ENCODE measurements at places on chromosomes 5 and 9.

- DNase-seq, result no peak
These were observed 127.1 kb downstream of the TMC1 start for GRCh38 chr9:72648324-72649126.

DNA sequence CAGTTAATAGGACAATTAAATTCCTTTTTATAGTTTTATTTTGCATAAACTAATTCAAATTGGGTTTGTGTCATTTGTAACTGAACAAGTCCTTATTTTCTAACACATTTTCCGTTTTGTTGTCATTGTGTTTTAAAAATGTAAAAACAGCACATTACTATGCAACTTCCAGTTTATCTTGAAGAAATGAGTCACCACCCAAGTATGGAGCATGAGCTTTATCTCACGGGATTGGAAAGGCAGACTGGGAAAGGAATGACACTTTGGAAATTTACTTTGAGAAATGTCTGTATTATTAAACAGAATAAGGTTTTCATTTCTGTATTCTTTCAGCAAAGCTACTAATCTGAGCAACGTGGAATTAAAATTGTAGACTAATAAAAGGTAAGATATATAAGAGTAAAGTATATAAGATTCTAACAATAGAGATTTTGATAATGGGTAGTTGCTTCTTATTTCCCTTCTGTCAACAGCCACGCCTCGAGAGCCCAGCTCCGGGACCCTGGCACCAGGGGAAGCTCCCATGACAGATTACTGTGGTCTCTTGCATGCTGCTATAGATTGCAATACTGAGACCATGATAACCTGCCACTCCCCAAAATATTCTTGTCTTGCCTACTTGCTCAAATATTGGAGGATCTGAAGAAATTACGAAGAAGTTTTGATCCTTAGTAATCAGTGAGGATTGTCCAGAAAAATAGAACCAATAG is 433.1 kb downstream of the CHSY3 start:
- DNase-seq, result no peak

DNA sequence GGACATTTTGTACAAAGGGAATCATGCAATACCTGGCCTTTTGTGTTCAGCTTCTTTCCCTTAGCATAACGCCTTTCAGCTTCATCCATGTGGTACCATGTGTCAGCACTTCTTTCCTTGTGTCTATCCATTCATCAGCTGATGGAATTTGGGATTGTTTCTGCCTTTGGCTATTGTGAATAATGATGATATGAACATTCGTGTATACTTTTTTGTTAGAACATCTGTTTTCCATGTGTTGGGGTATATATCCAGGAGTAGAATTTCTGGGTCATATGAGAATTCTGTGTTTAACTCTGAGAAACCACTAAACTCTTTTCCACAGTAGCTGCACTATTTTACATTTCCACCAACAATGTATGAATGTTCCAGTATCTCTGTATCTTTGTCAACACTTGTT is 14.8 kb upstream of the PRRC2B start:
- DNase-seq, result no peak

GRCh38 chr5:100757618-100758017 is 145.5 kb downstream of the ST8SIA4 start:
- no peak for DNase-seq

DNA sequence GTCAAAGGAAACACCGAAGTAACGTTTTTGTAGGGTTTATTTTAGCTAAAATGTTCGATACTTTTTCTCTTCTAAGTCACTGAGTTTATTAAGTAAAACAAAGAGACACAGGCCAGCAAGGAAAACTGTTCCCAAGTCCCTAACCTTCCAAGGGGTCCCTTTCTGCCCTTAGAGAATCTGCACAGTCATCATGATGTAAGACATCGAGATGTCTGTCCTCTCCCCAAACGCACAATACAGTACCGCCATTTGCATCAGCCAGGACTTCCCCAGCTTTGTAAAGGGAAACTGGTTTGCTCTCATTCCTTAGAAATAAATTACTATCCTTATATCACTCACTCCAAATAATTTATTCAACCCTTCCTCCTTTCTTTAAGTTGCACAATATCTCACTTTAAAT is 89.3 kb downstream of the MARCHF11 start:
- no peak for DNase-seq

- no peak for DNase-seq
These were observed 8.4 kb downstream of the SPEF2 start for GRCh38 chr5:35626108-35626507.

DNA sequence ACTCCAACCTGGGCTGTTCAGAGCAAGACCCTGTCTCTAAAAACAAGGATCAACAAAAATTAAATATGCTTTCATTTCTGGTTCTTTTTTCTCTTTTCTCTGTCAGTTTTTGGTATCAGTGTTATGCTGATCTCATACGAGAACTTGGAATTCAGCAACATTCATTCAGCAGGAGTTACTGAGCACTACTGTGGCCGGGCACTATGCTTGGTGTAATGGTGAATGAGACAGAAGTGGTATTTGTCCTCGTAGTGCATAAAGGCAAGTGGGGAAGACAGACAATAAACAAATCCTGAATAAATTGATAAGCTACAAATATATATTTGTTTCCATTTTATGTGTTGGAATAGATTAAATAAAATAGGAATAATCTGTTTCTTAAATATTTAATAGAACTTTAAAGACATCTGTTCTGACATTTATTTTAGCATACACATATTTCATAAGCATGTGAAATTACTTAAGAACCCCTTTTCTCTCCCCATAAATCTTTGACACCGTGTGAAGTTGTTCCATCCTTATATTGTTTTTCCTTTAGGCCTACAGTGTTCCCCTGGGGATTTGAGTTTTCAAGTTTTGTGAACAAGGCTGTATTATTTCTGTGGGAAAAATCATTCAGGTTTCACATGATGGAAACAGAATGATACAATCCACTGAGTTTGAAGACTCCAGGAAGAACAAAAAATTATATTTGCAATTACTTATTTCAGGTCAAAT is 24.6 kb downstream of the UBAP1 start:
- DNase-seq, result no peak

DNA sequence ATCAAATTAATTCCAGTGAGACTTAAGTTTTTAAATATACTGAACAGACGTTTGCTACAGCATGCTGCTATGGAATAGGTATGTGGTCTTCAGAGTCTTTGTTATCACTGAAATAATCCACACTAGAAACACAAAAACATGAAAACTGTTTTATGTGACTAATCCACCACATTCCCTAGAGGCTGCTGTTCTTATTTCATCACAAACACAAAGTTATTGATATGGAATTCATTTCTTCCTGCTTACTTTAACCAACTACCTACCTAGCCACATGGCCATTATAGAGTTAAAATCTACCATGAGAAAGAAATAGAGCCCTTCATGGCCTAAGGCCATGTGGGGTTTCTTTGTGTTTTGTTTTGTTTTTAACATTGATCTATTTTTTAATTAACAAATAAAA is 232.3 kb upstream of the PTGER4 start:
- no peak for DNase-seq

- no peak for DNase-seq
These were observed 1010.2 kb upstream of the DMAC1 start for GRCh38 chr9:8809741-8810140.

DNA sequence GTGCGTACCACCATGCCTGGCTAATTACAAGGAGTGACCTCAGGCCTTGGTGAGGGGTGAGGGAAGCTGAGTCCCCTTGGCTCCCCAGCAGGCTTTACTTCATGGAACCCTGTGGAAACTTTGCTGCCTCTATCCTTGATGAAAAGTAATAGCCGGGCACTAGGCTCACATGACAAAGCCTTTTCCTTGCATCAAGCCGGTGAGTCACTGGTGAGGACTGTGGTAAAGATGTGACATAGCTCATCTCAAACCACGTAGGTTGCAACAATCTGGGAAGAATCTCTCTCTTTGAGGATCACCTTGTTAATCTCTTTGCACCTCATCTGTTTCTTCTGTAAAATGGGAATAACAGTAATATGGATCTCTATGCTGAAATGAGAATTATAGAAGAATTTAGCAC is 116.3 kb upstream of the SLC25A48 start:
- no peak for DNase-seq

DNA sequence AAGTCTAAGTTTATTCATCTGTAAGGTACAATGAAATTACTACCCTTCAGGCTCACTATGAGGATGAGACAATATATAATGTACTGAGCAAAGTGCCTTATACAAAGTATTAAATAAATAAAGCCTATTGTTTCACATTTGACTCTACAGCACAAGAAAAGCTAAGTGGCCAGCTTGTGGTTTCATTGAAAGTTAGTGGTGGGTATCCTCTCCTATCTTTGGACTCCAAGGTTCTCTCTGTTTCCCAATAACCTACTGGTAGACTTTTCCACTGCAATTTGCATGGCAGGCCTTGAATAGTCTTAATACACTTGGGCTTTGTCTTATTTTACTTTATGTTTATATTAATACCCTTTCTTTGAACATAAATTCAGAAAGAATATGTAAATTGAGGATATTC is 262.7 kb downstream of the DEPDC1B start:
- no peak for DNase-seq

- DNase-seq, result no peak
These were observed 294.8 kb upstream of the PTGER4 start for GRCh38 chr5:40384782-40385390.

DNA sequence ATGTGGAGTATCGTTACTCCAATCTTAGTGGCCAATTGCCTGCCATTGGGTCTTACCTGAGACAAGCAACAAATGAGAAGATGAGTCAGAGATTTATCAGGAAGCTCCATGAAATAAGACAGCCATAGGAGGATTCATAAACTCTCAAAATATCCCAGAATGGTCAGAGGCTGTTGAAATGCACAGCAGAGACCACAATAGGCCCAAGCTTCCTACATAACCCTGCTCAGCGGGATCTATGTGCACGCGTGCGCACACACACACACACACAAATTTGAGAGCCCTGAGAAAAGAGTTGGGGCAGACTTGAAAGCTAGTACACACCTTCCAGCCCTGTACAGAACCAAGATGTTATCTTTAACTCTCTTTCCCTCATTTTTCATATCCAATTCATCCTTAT is 9.8 kb downstream of the UIMC1 start:
- DNase-seq, result no peak

DNA sequence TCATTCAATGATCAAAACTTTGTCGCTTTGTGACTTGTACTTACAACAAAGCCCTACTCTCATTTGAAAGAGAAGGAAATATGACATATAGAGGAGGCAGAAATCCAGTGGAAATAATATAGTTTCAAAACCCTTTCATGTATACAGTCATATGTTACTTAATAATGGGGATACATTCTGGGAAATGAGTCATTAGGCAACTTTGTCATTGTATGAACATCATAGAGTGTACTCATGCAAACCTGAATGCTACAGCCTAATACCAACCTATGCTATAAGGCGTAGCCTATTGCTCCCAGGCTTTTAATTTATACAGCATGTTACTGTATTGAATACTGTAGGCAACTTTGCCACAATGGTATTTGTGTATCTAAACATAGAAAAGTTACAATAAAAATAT is 69.0 kb upstream of the SMC2 start:
- DNase-seq, result no peak

- no peak for DNase-seq
These were observed 43.7 kb upstream of the ABL1 start for GRCh38 chr9:130791303-130791894.

DNA sequence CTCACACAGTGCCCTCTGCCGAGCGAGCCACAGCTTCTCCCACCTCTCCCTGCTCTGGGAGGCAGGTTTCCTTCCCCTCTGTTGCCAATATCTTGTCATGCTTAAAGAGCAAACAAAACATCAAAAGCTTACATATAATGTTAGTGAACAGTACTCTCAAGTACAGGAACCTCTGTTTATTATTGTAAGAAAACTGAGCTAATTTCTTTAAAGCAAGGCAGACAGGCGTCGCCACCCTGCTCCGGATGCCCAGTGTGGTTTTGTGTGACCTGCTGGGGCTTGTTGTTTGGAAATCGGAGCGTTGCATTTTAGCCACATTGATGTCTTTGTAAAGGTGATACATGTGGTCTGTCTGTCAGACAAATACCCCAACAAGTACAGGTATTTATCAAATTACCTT is 401.4 kb upstream of the IRX1 start:
- no peak for DNase-seq

DNA sequence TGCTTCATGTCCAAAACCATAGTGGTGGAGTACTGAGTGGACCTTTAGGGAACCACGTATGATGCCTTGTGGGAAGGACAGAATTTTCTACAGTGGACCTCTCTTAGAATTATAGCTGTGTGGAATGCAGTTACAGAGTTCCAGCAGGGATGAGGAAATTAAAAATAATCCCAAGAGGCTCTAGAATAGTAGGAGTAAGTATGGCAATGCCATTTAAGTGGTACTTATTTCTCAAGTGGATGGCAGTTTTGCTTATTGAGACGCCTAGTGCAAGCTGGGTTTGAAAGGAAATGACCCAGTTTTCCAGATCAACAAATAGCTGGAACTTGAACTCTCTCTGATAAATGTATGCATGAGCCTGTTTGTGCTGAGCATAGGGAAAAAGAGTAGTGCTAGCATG is 431.6 kb downstream of the PRR16 start:
- no peak for DNase-seq

DNA sequence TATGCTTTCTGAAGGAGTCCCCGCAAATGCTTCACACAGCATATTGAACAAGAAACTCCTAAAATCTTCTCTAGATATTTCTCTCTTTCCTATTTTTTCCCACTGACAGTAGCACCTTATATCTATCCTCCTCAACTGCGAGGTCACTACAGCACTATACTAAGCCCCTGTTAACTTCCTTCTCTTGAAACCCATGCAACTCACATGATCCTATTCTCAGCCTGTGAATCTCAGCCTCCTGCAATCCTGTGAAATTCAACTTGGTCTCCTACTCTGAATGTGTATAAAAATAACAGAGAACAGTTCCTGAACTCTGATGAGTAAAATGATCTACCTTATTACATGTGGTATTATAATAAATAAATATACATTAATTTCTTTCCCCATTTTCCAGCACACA is 6.1 kb upstream of the PLGRKT start:
- no peak for DNase-seq

GRCh38 chr9:21958833-21959232 is 35.4 kb downstream of the CDKN2A start:
- DNase-seq, result no peak

DNA sequence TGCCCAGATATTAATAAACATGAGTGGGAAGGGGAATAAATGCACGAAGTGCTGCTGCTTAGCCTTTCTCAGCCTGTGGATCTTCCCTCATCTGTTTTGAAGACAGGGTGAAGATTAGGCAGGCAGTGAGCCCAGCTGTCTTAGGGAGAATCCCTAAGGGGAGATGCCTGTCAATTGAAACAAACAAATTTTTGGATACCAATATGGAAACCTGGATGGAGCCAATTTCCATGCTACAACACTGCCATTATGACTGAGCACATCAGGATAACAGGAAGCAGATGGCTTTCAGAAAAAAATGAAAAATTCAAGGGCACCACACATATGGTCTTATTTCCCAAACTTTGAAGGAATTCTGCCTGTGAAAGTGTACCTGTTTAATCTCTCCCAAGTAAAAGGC is 80.3 kb downstream of the HMHB1 start:
- no peak for DNase-seq

GRCh38 chr9:29332789-29333188 is 1759.5 kb upstream of the C9orf72 start:
- no peak for DNase-seq

- DNase-seq, result no peak
These were observed 189.4 kb downstream of the CCDC192 start for GRCh38 chr5:127892467-127893207.

- DNase-seq, result no peak
These were observed 421.0 kb downstream of the KDM4C start for GRCh38 chr9:7178729-7179128.

GRCh38 chr9:69980591-69980990 is 63.1 kb upstream of the MAMDC2 start:
- no peak for DNase-seq
